Myometrial cell (primary cell): ENCODE measurements at places on chromosomes 13 and 19. TPM values are rescaled to one million over a fixed set of nuclear protein-coding genes. Genes with fewer than 3 reads are reported as not detected.

Gene CUL4A
- 101 and 108 TPM in 2 replicates for total RNA-seq

Gene ZNF773
- total RNA-seq: 5.7 and 7.5 TPM in 2 replicates

Gene ZNF154
- total RNA-seq: not detected in 2 replicates

Gene ZNF724
- total RNA-seq: 0.86 and 1.8 TPM in 2 replicates

Gene ETV2
- total RNA-seq: 1.4 TPM in 1 of 2 replicates, not detected in the other

Gene SLC15A1
- total RNA-seq: not detected in 2 replicates
